ENCODE measurements at places on chromosomes 11 and 22.

DNA sequence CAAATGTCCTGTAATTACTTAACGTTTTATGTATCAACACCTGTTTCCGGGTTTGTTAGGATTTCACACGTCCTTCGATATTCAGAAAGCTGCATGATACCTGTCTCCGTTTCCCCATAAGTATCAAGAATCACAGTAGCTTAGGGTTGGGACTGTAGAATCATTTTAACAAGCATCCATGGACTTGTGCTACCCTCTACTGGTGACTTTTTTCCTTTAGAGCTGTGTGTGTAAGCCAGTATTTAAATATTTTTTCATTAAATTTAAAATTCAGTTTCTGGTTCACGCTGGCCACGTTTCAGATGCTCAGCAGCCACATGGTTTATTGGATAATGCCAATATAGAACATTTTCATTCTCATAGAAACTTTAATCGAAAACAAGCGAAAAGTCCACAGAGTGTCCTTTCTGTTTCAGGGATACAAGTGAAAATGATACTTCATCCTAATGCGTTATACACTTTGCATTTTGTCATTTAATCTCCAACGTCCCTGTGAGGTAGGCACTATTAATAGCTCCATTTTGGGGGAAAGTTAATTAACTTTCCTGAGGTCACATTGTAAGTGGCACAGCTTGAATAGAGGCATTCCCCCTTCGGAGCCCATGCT lies 61.5 kb upstream of the SLC25A18 start:
- no peak for DNase-seq

DNA sequence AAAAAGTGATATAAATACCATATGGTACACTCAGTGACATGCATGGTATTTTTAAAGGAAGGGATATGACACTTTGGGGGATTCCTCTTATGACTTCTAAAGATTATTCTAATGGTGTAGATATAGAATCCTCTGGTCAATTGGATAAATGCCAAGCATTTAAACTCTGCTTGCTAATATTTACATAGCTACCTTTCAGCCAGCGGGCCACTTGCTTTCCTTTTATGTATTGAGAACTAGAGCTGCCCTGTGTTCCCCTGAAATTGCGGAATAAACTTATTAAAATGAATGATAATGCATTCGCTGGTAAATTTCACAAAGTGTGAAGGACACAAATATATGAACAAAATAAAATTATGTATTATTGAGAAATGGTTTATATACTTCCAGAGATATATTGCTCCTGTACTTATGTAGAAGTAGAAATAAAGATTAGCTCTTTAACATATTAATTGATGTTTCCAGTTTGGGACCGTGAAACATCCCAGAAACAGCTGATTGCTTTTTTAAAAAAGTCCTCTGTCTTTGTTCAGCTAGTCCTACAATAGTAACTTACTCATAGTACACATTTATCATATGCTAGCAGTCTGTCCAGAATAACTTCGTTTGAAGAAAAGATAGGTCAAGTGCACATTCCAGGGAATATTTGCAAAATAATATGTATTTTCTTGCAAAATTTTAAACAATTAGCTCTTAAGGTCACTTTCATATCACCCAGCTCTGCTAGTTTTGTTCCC lies 40.1 kb upstream of the CARD18 start:
- no peak for DNase-seq

DNA sequence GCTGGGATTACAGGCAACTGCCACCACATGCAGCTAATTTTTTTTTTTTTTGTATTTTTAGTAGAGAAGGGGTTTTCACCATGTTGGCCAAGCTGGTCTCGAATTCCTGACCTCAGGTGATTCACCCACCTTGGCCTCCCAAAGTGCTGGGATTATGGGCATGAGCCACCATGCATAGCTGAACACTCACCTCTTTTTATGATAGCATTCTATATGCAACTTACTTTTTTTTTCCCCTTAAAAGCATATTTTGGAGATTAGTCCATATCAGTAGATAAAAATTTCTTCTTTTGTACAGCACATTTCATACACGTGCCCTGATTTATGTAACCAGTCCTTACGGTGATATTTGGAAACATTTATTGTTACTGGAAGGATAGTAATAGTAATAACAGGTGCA lies 14.6 kb downstream of the GTPBP1 start:
- no peak for DNase-seq

DNA sequence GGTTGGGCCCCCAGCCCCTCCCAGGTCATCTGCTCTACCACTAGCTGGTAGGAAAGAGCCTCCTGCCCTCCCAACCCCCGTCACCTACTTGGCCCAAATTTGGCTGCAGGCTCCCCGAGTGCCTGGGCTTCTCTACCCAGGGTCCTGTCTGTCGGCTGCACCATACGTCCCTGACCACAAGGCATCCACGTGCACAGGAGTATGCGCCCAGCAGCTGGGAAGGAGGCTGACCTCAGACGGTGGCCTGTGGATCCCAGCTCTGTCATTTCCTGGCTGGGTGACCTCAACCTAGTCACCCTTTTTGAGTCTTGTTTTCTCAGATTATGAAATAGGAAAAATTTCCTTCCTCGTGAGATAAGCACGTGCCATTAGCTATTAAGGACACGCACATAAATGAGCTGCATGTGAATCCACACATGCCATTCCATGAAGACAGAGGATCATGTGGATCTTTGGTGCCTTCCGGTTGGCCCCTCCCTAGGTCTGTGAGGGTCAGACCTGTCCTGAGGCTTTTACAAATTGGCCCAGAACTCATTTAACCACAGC lies 13.7 kb downstream of the CYB561A3 start:
- no peak for DNase-seq

- no peak for DNase-seq
These were observed 23.5 kb downstream of the MOB2 start for GRCh38 chr11:1463056-1463455.

GRCh38 chr11:124788521-124788920 lies 11.7 kb downstream of the MSANTD2 start:
- no peak for DNase-seq

- DNase-seq, result no peak
These were observed 36.6 kb upstream of the NRIP3 start for GRCh38 chr11:9040410-9040809.

DNA sequence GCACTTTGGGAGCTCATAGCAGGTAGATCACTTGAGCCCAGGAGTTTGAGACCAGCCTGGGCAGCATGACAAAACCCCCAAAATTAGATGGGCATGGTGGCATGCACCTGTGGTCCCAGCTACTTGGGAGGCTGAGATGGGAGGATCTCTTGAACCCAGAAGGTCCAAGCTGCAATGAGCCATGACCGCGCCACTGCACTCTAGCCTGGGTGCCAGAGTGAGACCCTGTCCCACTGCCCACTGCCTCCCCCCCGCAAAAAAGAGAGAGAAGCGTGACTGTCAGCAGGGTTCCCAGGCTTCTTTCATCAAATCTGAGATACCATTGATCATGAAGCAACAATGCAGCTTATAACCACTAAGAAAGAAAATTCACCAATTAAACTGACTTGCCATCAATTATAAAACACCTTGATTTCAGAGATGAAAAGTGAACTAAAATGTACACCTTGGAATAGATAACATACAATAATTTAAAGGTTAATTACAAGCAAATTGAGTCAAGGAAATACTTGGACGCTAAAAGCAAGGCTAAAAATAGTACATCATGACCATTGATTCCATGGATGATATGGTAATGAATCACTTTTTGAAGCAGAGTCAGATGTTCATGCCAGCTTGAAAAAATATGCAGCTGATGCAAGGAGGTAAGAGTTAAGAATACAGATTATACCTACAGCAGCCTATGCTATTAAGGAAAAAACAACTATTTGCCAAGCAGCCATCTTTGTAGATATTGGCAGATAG lies 90.8 kb upstream of the ALKBH3 start:
- no peak for DNase-seq

- DNase-seq, result no peak
These were observed 165.7 kb downstream of the INSC start for GRCh38 chr11:15280393-15280792.

- no peak for DNase-seq
These were observed 48.6 kb downstream of the MORC2 start for GRCh38 chr22:30919973-30920372.

- DNase-seq, result no peak
These were observed 26.5 kb upstream of the SCARF2 start for GRCh38 chr22:20464096-20464614.

DNA sequence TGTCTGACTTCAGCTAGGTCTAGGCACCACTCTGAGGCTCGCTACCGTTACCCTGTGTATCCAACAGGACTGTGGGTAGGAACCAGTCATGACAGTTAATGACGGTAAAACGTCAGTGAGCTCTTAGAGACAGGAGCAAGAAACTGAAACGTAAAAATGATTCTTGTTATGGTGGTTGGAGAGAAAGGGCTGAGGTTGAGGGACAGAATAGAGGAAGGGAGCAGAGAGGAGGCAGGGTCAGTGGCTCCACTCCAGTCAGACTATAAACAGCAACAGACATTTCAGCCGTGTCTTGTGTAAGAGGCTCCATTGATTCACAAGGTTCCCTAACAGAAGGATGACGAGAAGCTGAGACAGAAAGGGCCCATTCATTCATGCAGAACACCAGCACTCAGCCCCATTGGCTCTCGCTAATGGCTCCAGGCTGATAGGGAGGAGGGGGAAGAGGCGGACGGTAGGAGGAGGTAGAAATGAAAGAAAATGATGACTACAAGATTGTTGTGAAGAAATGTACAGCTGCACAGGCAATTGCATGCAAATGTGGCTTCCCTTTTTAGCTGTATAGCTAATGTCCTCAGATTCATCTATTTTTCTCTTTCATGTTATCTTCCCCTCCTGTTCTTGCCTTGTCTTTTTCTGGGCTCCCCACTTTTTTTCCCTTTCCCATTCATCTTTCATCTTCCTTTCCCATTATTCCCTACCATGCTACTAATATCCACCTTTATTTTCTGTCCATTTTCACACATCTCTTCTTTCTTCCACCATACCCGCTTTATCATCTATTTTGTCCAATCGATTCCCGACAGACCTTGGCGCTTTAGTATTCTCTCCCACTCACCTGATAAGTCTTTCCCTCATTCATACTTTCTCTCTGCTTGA lies 34.3 kb downstream of the ETS1 start:
- peak; percentile 86 for DNase-seq

DNA sequence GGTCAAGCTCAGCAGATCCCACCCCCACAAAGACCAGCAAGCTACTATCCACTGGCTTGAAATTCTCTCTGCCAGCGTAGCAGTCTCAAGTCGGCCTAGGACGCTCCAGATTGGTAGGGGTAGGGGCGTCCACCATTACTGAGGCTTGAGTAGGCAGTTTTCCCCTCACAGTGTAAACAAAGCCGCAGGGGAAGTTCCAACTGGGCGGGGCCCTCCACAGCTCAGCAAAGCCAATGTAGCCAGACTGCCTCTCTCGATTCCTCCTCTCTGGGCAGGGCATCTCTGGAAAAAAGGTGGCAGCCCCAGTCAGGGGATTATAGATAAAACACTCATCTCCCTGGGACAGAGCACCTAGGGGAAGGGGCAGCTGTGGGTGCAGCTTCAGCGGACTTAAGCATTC lies 1064.9 kb upstream of the TENM4 start:
- DNase-seq, result no peak

- DNase-seq, result no peak
These were observed 144.1 kb downstream of the CTTN start for GRCh38 chr11:70542406-70542805.

- DNase-seq, result no peak
These were observed 309.2 kb downstream of the FAT3 start for GRCh38 chr11:92533657-92534335.

DNA sequence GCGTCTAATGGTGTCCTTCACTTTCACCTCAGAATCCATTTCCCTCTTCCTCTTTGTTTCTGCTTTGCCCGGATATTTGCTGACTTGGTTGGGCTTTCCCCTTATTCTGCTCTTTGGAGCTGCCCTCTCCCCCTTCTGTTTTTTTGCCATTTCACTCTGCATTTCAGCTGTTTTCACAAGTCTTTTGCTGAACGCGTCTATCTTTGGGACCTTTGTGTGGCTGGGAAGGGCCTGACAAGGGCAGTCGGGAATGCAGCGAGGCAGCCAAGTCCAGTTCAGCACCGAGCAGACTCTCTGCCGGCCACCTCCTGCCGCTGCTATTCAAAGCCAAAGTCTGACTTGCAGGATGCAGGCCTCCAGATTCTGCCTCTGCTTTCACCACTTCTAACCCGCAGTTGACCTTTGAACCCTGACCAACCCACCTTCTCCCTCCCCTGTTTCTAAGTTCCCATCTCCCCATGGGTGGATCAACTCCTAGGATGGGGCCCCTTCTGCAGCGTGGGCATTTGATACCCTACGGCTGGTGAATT lies 38.2 kb downstream of the FEZ1 start:
- peak; percentile 88 for DNase-seq

- peak; percentile 91 for DNase-seq
These were observed 9.8 kb downstream of the TRAF6 start for GRCh38 chr11:36500315-36500721.

DNA sequence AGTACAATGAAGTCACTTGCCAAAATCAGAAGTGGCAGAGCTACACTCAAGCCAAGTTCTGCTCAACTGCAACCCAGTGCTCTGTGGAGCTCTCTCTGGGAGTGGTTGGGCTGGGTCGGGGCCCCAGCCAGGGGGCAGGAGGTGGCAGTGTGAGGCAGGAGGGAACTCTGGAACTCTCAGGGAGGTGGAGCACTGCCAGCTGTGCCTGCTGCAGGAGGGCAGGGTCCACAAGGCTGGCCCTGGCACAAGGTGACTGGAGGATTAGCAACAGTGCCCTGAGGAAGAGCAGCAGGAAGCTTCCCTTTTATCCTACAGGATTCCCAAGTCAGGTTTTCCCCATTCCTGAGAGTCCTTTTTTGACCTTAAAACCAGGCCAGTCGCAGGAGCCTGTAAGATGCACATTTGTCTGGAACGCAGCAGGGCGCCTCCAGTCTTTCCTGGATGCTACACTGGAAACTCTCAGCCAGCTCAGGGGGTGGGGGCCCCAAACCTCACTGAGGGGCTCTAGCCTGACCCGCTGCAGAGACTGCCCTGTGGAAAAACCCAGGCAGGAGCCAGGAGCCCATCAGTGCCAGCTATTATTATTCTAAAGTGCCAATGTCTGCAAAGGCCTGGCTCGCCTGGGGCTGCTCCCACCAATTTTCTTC lies 31.8 kb downstream of the DKK3 start:
- peak; percentile 49 for DNase-seq

- DNase-seq, result no peak
These were observed 2.3 kb upstream of the SMPD1 start for GRCh38 chr11:6387811-6388599.

- no peak for DNase-seq
These were observed 560.9 kb upstream of the ANO5 start for GRCh38 chr11:21631991-21632390.

DNA sequence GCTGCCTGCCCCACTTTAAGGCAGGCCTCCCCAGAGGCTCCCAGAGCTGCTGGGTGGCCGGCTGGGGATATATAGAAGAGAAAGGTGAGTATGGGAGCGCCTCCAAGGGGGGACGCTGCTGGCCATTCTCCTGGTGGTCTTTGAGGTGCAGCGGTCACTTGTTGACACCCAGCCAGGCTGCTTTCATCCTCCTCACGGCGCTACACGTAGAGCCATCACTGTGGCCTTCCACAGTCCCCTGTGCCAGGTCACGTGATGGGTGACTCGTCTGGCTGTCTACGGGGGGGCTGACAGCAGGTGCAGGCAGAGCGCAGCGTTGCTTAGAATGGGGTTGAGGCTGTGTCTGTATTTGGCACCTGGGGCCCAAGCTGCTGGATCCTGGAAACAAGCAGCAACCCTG lies 1.9 kb downstream of the ACR start:
- peak; percentile 33 for DNase-seq
